ENCODE measurements at places on chromosomes 4 and X.

- no peak for DNase-seq
Measured at GRCh38 chr4:185463541-185463940, 8.0 kb downstream of the CCDC110 start.

DNA sequence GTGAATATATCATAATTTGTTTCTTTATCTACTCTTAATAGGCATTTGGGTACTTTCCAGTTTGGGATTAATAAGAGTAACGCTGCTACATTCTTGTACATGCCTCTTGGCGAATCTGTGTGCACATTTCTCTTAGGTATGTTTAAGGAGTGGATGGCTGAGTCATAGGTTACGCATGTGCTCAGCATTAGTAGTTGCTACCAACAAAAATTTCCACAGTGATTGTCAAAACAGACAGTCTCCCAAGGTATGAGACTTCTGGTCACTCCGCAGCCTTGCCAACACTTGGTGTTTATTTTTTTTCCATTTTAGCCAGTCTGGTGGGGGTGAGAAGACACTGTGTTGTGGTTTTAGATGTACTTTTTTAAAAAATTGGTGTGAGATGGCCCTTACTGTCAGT is 44.6 kb downstream of the FGFBP1 start:
- DNase-seq, result no peak

DNA sequence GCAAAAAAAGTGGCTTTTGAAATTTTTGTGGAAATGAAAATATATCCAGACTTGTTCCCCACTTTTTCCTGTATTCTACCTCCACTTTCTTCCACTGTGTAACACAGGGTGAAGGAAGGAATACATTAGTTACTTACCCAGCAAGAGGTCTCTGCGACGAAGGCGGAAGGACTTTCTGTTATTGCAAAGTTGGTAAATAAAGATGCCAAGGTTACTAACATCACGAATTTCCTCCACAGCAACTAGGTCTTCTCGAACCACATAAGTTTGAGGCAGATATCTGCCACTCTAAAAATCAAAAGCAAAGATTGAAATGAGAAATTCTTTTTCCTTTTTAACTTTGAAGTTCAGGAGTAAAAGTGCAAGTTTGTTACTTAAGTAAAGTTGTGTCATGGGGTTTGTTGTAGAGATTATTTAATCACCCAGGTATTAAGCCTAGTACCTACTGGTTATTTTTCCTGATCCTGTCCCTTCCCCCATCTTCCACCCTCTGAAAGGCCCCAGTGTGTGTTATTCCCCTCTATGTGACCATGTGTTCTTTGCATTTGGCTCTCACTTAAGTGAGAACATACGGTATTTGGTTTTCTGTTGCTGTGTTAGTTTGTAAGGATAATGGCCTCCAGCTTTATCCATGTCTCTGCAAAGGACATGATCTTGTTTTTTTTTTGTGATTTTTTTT is 5.8 kb downstream of the ITM2A start:
- no peak for DNase-seq

DNA sequence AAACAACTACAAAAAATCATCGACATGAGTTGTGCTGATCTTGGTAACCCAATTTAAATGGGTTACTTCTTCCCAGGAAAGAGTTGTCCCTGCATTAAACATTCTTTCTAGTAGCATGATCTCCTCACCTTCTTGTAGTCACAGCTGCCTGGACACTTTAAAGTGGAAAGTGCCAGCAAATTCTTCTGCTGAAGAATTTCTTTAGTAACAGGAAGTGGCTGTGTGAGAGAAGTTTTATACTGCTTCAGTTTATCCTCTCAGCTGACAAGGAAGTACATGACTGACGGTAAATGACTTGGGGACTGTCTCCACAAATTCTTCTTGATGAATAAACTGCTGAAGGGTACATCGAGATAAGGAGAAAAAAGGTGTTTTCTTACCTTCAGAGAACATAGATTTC is 18.2 kb upstream of the TNIP3 start:
- DNase-seq, result no peak

GRCh38 chr4:155548173-155548572 is 118.5 kb upstream of the GUCY1A1 start:
- DNase-seq, result no peak

Data from activated gamma-delta T cell treated with Interleukin-2 at 50 U/mL for 16 hours (primary cell).